ENCODE measurements at places on chromosomes 4 and X.

GRCh38 chr4:185304541-185304940 is 91.2 kb downstream of the LRP2BP start:
- no peak for DNase-seq

GRCh38 chrX:104762641-104763040 is 196.6 kb downstream of the IL1RAPL2 start:
- DNase-seq = no peak

DNA sequence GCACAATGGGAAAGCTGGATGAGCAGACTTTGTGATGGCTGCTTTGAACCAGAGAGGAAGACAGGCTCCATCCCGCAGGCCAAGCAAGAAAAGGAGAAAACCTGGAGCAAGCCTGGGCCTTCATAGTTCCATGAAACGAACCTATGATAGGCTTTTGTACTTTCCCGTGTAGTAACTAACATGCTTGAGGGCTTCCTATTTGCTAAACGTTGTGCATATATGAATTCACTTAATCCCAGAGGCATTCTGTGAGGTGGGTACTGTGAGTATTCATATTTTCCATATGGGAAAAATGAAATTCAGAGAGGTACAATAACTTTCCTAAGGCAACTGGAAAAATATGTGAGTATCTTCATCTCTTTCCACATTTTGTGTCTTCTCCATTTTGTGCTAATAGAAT is 13.6 kb upstream of the APBB2 start:
- no peak for DNase-seq

- no peak for DNase-seq
These were observed 126.6 kb downstream of the TET2 start for GRCh38 chr4:105273230-105273629.

DNA sequence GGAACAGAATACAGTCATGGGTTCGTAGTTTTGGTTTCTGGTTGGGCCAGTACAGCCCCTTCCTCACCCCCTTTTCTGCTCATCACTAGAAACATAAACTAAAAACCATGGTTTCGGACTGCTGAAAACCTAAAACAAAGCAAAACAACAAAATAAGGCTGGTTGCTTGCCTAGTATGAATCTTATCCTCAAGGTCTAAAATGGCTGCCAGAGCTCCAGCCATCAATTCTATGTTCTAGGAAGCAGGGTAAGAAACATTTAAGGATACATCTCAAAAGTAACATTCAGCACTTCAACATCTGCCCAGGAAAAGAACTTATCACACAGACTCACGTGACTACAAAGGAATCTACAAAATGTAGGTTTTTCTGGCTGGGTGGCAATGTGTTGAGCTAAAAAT is 31.5 kb downstream of the PPP3CA start:
- DNase-seq = no peak

GRCh38 chrX:68443155-68443868 is 10.0 kb upstream of the OPHN1 start:
- peak; percentile 9 for DNase-seq

All from activated T-cell treated with anti-CD3 and anti-CD28 coated beads, Interleukin-2, amount 50 U/mL, for 72 hours (primary cell).